ENCODE measurements at places on chromosomes 1 and 21.

GRCh38 chr1:197312163-197312562, 44.1 kb downstream of the CRB1 start:
- DNase-seq: no peak

DNA sequence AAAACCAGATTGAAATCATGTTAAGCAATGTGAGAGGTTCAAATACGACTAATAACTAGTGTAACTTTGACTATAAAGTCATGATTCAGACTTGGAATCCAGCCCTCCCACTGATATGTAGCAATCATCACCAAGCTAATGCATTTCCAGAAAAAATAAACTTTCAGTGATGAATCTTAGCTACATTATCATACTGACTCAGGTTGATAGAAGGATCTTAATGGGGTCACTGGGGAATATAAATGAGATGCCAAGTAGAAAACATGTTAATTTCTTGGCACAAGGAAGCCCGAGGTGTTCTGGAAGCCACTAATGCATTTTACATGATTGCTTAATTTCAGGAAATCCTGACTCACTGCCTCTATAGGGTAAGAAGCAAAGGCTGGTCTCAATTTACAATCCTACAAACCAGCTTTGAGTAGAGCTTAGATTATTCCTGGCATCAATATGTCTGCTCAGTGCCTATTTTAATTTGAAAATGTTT, 67.7 kb downstream of the SELENOF start:
- no peak for DNase-seq

- DNase-seq: no peak
Observed at GRCh38 chr1:108854221-108855019, 2.5 kb downstream of the AKNAD1 start.

DNA sequence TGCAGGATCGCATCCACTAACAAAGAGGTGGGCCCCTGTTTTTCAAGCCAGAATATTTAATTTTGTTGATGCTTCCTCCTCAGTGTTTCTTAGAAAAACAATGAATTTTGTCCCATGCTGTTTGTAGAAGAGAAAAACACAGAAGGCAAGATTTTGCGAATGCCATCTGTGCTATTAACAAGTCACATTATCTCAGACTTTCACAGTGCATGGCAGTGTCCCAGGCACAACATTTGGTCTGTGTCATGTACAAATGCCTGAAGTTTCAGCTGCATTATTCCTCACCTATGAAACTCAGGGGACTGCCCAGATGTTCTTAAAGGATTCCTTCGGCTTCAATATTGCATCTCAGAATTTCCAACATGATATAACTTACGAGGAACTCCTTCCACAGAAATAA, 99.6 kb upstream of the ZC3H11B start:
- DNase-seq: no peak

- no peak for DNase-seq
Observed at GRCh38 chr21:14361958-14362357, 21.0 kb downstream of the HSPA13 start.
